ENCODE measurements at places on chromosomes 4 and X.

DNA sequence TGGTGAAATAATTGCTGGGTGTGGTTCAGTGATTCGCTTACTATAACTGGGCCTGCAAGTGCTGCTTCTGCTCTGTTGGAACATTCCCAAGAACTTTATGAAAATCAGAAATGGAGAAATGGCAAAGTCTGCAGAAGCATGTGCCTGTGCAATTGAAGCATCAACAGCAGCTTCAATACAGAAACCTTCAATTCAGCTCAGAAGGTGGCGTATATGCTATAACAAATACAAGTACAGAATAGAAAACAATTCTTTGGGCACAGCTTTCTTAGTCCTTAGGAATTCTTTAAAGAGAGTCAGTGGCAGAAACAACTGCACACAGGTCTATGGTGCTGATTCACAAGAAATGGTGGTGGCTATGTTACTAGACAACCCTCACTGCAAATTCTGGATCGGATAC, 18.0 kb upstream of the PDHA2 start:
- no peak for DNase-seq

- peak; percentile 64 for DNase-seq
Measured at GRCh38 chr4:3827616-3828492, 61.7 kb downstream of the ADRA2C start.

- no peak for DNase-seq
Measured at GRCh38 chrX:20132666-20133065, 9.0 kb downstream of the EIF1AX start.

- no peak for DNase-seq
Measured at GRCh38 chr4:123260653-123261052, 135.9 kb upstream of the SPRY1 start.

GRCh38 chr4:88018466-88018865, 11.0 kb downstream of the PKD2 start:
- peak; percentile 61 for DNase-seq

DNA sequence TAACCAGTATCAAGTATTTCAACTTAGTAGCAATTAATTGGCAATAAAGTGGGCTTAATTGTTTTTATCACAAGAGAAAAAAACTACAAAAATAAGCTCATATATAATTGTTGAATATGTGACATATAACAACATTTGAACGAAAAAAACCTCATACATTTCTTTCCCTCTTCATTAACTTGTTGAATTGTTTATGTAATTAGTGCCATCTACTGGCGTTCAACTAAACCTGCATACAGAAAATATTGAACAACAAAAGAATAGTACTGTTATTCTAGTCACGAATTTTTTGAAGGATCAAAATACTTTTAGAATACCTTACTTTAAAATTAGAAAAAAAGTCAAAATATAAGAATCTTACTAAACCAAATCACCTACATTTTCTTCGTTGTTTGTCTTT, 586.5 kb upstream of the FTHL17 start:
- peak; percentile 38 for DNase-seq

- DNase-seq: no peak
Measured at GRCh38 chr4:151604238-151604637, 156.6 kb downstream of the GATB start.

DNA sequence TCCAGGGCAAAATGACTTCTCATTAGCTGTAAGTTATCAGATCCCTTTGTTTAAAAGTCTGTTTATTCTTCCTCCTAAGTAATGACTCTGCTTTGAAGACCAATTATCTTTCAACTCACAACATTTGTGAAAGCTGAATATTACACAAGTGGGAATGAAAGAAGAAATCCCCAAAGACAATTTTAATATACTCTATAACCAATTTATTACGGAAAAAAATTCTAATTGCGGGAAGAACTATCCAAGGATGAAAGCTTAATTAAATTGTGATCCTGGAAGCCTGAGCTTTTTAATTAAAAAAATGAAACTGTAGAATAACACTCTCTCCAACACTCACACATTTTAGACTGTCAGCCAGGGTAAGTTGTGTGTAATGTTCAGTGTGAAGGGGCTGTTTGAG, 15.6 kb upstream of the SHISA3 start:
- DNase-seq: no peak

DNA sequence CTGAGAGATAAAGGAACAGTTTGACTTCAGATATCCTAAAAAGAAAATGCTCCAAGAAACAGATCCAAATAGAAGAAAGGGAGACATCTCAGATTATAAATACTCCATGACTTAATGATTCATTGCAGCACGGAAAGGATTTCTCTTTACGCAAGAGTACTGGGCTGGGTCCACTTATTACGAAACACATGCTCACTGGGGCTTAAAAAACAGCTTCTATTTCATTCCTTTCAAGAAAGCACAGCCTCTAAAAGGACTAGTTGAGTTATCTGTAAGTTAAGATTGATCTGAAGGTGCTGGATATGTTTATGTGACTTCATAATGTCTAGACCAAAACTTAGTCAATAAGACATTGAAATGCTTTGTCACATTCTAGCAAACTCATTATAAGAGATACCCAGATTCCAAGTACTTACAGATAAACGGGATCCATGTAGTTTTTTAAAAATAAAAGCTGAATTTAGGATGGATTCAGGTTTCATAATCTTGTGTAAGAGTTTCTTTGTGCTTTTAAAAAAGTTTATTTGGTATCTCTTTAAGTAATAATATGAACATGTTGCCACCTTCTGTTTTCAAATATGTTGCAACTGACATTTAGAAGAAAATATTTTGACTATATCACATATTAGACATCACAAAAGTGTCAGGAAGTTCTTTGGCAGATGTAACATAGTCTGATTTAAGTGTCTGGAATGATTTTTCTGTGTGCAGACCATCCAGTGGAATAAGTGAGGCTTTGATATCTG, 109.5 kb upstream of the MYOZ2 start:
- DNase-seq: no peak

Measured in cerebellar cortex (tissue), 1 donor.